Activated gamma-delta T cell (primary cell): ENCODE measurements at places on chromosomes 16 and 17.

- no peak for DNase-seq
Measured at GRCh38 chr16:80407265-80407987, 133.4 kb upstream of the DYNLRB2 start.

GRCh38 chr16:80527297-80527696, 13.5 kb upstream of the DYNLRB2 start:
- no peak for DNase-seq

DNA sequence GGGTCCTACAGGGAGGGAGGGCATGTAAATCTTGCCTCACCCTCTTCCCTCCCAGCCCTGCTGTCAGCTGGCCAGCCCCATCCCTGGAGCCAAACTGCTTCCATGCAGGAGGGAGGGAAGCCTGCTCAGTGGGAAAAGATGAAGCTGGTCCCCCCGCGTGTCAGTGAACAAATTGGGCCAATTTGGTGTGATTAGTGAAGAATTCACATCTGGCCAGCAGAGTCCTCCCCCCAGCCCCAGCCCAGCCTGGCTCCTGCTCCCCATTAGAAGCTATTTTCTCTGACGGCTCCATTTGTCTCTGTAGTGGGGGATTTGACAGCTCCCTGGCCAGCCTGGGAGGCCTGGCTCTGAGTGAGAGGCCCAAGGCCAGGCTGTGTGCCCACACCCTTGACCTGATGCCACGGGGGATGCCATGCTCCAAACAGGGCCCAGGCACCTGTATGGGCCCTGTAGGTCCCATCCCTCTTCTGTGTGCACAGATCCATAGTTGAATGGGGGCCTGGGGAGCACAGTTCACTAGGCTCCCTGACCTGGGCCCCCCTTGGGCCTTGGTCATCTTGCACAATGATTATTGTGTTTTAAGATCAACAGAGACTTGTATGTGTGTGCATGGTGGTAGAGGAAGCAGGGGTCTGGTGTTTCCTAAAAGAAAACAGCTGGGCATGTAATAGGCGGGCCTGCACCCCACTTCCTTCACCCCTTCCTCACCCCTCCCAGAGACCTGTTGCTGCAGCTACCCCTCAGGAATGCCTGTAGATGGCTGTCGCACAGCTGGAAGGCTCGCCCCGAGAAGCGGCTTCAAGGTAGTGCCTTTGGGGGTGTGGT, 50.7 kb upstream of the TAC4 start:
- DNase-seq: no peak

GRCh38 chr16:89201439-89202377, 1.4 kb upstream of the SLC22A31 start:
- peak; percentile 53 for DNase-seq

- DNase-seq: no peak
Measured at GRCh38 chr17:49631496-49631895, 46.4 kb downstream of the SPOP start.

DNA sequence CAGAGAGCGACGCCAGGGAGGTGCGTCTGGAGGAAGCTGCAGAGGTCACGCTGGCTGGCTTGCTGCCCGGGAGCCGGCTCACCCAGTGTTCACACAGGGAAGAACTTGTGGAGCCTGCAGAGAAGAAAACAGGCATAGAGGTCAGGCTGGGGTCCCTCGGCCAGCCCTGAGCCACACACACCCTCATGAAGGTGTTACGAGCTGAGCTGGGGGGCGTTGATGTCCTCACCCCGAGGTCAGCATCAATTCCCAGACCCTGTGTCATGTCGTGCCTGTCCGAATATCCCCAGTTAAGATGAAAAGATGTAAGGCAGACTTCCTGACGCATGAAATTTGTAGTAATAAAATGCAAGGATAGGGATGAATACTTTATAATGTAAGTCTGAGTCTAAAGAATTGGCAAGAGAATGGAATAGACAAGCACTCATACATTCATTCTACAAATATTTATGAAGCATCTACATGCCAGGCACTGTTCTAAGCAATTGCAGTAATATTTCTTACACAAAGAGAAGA, 77.1 kb downstream of the USP31 start:
- DNase-seq: no peak

GRCh38 chr17:81130385-81131361, 34.6 kb upstream of the PVALEF start:
- no peak for DNase-seq

- no peak for DNase-seq
Measured at GRCh38 chr17:6677158-6677831, 25.7 kb downstream of the C17orf100 start.

DNA sequence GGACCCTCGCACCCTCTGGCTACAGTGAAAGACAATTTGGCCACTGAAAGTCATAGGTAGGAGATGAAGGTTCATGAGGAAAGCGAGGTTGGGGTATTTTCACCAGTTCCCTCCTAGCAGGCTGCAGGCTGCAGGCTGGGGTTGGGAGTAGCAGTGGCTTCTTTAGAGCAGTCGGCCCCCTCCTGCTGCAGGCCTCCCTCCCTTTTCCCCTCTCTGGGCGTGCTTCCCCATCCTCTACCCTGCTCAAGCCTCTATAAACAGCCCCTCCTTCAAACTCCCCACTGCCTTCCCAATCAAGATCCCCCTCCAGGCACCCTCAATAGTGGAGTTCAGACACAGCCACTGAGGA, 41.8 kb downstream of the GAS7 start:
- no peak for DNase-seq

- DNase-seq: no peak
Measured at GRCh38 chr17:81231121-81231645, 7.7 kb downstream of the TEPSIN start.

GRCh38 chr16:17083628-17084027, 387.1 kb downstream of the XYLT1 start:
- DNase-seq: no peak

- DNase-seq: no peak
Measured at GRCh38 chr16:59236804-59237458, 502.8 kb upstream of the GOT2 start.

- no peak for DNase-seq
Measured at GRCh38 chr17:43427362-43428043, 28.7 kb downstream of the ARL4D start.

DNA sequence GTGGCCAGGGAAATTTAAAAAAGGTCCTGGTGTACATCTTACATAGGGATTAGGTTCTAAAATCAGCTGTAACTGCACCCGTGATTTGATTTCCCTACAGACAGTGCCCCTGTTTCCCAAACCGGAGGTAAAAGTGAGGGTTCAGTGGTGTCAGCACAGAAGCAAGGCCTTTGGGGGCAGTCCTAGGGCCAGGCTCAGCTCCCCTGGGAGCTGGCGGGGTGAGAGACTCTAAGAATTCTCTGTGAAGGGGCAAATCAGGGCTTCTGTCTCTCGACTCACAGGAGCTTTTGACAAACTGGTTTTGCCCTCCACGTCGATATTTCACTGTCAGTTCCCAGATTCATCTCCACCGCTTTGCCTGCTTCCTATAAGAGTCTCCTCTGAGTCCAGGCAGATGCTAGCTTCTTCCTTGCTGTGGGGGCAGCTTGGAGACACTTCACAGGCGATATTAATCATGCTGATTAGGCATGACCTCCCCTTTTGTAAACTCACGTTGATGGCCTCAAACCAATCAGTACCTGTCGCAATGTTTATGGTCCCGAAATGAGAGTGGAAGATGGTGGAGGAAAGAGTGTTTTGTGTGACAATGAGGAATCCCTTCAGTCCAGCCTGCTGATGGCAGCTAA, 234.2 kb upstream of the TOX3 start:
- DNase-seq: no peak

DNA sequence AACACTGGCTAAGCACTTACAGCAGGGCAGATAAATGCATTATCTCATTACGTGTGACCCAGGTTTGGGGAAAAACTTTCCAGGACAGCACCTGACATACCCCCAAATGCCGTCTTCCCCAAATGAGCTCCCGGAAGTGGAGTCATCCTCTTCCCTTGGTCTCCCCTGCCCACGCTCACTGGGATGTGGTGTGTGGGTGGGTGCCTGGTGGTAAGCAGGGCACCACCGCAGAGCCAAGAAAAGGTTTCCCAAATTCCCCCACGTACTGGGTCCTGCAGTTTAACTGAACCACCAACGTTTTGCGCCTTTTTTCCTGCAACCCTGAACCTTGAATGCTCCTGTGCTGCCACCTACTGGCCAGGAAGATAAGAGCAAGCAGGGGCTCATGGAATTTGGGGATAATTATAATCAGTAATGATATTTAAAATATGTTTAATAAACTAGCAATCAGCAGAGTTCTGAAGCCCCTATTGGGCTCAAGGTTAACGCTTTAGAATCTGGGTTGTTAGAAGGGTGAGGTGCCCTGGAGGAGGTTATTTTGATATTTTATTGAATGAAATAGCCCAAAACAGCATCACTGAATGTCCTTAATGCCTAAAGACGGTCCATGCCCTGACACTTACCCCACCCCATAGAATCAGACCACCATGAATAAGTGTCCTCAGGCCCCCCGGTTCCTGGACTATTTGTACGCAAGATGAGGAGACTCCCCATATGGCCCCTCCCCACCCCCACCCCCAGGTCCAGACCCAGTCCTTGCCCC, 8.0 kb downstream of the SPPL2C start:
- DNase-seq: no peak

DNA sequence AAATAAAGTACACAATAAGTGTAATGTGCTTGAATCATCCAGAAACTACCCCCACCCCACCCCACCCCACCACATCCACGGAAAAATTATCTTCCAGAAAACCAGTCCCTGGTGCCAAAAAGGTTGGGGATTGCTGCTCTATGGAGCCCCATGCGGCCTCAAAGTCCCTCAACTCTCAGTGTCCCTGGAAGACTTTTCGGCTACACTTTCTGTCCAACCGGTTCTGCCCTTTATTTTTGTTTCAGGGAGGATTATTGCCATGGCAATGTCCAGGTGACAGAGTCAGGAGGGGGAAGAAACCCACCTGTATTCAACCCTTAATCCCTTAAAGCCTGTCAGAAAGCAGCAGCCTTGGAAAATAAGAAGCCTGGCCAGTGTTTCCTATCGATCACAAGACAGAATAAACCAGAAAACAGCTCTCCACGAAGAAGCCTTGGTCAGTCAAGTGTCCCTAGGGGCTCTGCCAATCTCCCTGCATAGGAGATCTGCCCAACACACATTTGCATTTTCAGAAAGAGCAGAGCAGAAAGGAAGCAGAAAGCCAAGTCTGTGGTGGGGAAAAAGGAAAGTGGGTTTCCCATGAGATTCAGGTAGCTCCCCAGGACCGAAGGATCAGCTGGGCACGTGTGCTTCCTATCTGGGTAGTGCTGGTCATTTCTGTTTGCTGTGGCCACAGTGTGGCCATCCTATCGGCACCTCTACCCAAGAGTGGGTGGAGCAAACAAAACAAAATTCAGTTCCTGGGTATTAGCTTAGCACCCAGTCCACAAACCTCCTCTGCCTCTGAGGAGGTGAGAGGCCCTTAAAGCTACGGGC, 342.7 kb downstream of the SOX9 start:
- no peak for DNase-seq

- DNase-seq: no peak
Measured at GRCh38 chr17:12568358-12569251, 97.1 kb upstream of the MYOCD start.

DNA sequence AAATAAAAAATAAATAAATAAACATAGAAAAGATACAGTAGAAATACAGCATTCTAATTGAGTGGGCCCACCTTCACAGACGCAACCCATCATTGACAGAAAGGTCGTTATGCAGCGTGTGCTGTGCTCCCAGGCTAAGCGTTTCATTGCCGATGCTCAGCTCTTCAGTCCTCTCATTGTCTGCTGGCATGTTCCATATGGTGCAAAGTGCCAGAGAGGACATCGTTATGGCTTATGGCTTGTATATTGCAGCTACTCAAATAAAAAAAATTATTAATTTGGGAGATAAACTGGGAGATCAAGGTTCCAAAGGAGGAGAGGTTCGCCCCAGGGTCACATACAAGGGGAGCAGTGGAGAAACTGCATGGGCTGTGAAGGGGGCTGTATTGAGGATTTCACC, 11.3 kb upstream of the UBALD2 start:
- no peak for DNase-seq

- DNase-seq: no peak
Measured at GRCh38 chr16:29765167-29766032, 12.7 kb upstream of the ZG16 start.

DNA sequence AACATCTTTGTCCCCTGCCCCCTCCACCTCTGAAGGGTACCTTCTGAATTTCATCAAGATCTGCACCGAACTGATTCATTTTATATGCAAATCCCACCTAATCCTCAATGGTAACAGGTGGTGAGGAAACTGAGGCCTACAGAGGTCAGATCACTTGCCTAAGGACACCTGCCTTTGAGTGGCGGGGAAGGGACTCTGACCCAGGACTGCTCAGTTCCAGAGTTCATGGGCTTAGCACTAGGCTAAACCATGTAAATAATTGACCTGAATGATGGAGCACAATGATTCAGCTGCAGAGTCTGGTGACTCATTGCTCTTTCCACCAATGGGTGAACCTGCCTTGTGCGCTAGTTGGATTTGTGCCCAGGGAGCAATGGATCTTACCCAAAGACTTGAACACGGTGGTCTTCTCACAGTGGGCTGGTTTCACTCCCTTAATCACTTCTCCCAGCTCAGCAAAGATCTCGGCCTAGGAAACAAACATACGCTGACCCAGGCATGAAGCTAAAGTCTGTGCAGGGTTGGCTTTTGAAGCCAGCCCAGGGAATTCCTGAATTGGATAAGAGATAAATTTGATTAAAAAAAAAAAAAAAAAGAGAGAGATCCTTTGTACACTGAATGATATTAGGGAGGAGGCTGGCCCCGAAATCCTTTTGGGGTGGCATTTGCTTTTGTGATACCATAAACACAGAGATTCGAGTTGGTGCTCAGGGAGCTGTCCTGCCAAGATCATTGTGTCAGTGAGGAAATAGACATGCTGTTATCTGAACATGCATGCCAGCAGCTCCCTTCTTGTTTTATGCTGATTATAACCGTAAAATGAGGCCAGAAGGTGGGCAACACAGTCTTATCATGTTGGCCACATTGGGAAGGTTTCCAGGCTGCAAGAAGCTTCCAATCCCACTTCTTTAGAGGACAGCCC, 17.0 kb downstream of the CRYM start:
- no peak for DNase-seq

DNA sequence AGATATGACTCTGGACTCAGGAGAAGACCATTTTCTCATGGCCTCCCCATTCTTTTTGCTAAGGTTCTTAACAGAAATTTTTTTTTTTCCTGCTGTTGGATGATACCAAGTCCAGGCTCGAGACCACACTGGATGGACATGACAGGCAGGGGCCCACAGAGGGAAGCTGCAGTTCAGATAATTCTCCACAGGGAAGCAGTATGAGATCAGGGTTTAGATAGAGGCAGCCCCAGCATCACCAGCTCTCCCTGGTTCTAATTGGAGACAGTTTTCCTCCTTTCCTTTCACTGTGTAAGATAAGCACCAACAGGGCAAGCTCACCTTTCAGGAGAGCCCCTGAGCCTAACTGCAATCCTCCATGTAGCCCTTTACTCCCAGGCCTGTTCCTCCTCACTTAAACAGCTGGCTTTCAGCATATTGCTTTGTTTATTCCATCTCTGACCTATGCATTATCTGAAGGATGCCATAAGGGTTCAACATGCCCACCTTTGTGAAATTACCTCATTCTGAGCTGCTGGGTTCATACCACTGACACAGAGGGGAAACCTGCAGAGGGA, 108.1 kb downstream of the SNX11 start:
- DNase-seq: no peak
